Heart right ventricle (tissue), 16 donors: ENCODE measurements at places on chromosomes 6 and 20. TPM values are rescaled to one million over a fixed set of nuclear protein-coding genes. Genes with fewer than 3 reads are reported as not detected.
A peak's percentile ranks its signal among the peaks of the same experiment; 100 is the strongest.

- DNase-seq: no peak
These were observed 207.6 kb upstream of the MYLIP start for GRCh38 chr6:15921243-15921642.

The SLC18B1 gene
- 2.3 TPM for polyA plus RNA-seq

DNA sequence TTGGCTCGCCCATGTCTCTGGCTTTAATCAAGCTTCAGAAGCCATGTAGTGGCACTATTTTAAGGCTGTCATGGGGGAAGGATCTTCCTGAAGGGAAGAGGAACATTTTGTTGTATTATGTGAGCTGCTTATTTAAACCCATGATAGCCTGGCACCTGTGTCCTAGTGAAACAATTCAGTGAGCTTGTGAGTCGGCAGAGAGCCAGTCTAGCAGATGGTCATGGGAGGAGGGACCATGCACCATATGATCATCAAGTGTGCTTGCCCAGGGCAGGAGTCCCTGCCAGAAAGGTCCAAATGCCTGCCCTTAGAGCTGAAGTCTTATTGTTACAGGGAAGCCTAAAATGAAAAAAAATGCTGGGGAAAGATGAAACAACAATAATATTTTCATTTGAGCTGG is 132.9 kb downstream of the PRDM13 start:
- peak; percentile 6 for DNase-seq

DNA sequence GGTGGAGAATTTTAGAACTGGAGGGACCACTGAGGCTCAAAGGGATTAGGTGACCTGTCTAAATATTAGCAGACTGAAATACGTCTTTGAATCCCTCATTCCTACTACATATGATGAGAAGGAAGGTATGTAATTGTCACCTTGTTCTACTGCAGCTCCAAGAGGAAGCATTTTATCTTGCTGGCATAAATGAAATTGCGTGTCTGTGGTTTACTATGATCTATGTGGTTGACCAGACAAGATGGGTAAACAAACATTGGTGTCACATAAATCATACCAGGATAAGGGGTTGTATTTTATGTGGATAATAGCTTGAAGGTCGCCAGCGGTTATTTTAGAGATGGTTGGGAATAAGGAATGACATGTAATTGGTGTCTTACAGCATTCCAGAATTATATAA is 78.2 kb downstream of the LAMA4 start:
- DNase-seq: no peak

The L3MBTL1 gene
- polyA plus RNA-seq: 9.0 TPM

DNA sequence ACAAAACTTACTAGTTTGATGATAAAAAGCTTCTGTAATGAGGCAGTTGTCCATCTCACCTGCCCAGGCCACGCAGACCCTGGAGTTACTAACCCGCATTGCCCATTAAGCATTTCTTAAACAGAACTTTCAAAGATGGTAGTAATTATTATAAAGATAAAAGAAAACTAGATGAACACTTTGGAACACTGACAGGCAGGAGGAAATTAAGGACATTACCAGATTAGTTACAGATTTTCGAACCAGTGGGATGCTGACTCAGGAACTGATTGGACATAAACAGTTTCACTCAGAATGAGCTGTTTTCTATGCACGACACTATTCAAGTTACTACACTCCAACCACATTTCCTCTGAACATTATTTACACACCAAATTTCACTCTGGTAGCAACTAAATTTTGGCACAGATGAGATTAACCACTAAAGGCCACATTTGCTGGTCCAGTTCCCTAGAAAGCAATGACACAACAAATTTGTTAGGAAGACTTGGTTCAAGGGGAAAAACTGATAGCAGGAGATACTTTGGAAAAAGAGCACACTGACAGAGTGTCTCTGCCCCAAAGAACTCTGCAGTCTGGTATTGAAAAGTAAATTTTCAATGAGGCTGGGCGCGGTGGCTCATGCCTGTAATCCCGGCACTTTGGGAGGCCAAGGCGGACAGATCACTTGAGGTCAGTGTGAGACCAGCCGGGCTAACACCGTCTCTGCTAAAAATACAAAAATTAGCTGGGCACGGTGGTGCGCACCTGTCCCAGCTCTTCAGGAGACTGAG is 3.0 kb downstream of the ROMO1 start:
- DNase-seq: no peak

The LBP gene
- 0.37 TPM for polyA plus RNA-seq

The GPR6 gene
- not detected for polyA plus RNA-seq

The DOK5 gene
- polyA plus RNA-seq: 2.3 TPM

The PSORS1C2 gene
- polyA plus RNA-seq: not detected

The CALHM4 gene
- polyA plus RNA-seq: 0.22 TPM

The KHDC1 gene
- 1.8 TPM for polyA plus RNA-seq

DNA sequence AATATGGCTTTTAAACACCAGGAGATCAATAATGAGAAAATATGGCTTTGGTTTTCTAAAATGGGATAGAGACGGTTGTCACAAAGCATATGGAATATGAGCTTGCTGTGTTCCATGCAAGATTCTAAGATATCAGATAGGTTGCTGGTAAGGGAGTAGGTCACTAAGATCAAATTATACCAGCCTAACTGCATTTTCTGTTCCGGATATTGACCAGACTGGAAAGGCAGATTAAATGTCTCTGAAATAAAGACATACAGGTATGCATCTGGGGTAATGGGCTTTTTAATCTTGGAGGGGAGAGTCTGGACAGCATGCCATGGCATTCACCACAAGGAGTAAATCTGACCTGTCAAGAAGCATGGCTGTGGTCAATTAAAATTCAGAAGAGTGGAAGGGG is 35.2 kb upstream of the ADIG start:
- DNase-seq: no peak

The NQO2 gene
- polyA plus RNA-seq: 107 TPM

The FANCE gene
- polyA plus RNA-seq: 2.4 TPM

DNA sequence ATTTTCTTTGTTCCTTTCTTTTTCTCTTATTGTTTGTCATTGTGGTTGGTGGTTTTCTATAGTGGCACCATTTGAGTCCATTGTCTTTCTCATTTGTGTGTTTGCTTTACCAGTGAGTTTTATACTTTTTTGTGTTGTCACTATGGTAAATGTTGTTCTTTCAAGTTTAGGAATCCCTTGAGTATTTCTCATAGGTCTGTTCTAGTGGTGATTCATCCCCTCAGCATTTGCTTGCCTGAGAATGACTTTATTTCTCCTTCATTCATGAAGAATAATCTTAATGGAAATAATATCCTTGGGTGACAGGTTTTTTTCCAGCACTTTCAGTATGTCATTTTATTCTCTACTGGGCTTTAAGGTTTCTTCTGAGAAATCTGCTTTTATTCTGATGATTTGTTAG is 209.2 kb upstream of the ASCC3 start:
- DNase-seq: no peak

- peak; percentile 43 for DNase-seq
These were observed 102.2 kb upstream of the SASH1 start for GRCh38 chr6:148240461-148240840.

The MAP1LC3A gene
- polyA plus RNA-seq: 133 TPM

- DNase-seq: no peak
These were observed 196.9 kb downstream of the PAX1 start for GRCh38 chr20:21902391-21902790.

GRCh38 chr6:135920689-135921088 is 69.2 kb downstream of the PDE7B start:
- DNase-seq: no peak

- no peak for DNase-seq
These were observed 433.8 kb upstream of the NRSN1 start for GRCh38 chr6:23692184-23692583.

- no peak for DNase-seq
These were observed 14.5 kb downstream of the TFAP2A start for GRCh38 chr6:10400330-10400729.

- no peak for DNase-seq
These were observed 255.9 kb downstream of the FOXC1 start for GRCh38 chr6:1865585-1865984.

DNA sequence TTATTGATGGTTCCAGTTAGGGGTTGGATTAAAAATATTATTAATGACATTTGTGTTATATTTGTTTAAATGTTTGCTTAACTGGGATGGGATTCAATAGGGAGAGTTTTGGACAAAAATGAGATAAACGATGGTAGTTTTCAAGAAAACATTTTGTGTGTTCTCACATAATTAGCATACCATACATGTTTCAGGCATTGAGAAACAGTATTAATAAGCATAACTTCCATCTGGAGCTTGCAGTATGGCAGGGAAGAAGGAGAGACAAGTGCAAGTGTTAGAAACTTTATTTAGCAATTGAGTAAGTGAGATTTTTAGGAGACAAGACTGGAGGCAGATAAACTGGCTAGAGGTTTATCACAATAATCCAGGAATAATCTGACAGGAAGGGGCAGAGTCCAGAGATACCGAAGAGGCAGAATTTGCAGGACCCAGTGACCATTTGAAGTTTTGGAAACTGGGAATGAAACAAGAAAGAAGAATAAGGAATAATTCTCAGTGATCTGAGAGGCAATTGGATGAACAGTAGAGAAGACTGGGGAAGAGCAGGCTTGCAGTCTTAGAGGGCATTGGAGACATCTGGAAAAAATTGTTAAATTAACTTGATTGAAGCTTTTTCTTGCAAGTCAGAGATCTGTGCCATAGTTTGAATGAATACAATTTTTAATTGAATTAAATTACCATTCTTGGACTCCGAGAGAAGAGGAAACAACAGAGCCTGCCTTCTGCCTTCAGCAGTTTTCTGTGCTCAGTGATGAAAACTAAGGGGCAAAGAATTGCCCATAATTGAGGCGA is 73.0 kb upstream of the PTCHD4 start:
- DNase-seq: no peak

The PLCB4 gene
- polyA plus RNA-seq: 14.3 TPM

The TREM2 gene
- polyA plus RNA-seq: 1.4 TPM

The TGM2 gene
- 475 TPM for polyA plus RNA-seq

GRCh38 chr20:17807651-17808050 is 107.9 kb downstream of the BANF2 start:
- no peak for DNase-seq

DNA sequence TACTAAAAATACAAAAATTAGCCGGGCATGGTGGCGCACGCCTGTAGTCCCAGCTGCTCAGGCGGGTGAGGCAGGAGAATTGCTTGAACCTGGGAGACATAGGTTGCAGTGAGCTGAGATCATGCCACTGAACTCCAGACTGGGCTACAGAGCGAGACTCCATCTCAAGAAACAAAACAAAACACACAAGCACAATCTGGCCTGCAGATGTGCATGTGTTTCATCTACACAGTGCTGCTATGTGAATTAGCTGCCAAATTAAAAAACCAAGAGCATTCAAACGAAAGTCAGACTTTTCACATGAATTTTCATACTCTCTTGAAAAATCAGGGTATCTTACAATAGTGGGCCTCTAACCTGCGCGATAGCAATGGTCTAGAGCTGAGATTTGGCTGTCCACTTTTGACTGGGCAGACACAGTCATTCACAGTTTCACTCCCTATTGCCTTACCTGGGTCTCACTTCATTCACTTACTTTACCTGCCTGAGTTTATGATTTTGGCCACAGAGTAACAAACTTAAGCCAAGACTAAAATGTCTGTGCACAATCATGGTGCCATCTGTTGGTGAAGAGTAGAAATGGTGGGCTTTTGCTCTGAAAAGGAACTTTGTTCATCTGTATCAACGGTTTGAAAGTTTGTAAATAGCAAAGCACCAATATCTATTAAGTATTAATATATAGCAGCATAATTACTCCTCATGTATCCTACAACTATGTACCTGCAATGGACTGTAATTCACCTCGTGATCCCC is 138.5 kb upstream of the UST start:
- no peak for DNase-seq

DNA sequence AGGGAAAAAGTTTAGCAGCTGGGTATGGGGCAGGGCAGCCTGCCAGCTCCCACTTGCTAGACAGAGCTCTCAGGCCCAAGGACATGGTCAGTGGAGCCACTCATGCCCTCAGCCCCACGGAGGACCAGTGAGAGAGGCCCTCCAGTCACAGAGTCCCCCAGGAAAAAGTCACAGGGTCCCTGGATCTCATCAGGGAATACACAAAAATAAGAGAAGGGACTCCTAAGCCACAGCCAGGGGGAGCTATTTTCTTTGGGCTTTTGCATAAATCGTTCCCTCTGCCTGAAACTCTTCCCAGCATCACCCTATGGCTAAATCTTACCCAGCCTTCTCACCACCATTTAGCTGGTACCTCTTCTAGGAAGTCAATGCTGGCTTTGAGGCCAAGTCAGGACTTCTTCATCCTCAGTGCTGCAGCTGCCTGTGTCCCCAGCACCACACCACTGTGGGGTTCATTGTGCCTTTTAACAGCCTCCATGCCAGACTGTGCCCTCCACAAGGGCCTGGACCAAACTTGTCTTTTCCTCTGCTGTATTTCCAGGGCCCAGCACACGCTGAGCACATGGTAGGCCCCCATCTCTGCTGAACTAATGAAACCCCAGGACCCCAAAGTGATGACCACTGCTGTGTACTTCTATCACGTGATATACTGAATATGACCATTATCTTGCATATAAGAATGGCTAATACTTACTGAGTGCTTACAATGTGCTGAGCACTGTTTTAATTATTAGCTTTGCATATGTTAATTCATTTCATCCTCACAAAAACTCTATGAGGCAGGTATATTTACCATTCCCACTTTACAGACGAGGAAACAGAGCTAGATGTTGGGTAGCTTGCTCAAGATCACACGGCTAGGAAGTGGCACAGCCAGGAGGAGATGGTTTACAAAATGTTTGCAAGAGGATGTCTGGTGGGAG is 2.0 kb downstream of the ZNF335 start:
- DNase-seq: no peak

GRCh38 chr6:37162740-37163139 is 7.2 kb upstream of the PIM1 start:
- no peak for DNase-seq
